ENCODE measurements at places on chromosomes 6 and 20.
A peak's percentile ranks its signal among the peaks of the same experiment; 100 is the strongest.

- no peak for DNase-seq
Observed at GRCh38 chr6:155604991-155605390, 149.4 kb upstream of the NOX3 start.

- no peak for DNase-seq
Observed at GRCh38 chr20:31667315-31668285, 29.9 kb downstream of the COX4I2 start.

GRCh38 chr6:130632897-130633296, 194.3 kb upstream of the SMLR1 start:
- DNase-seq, result no peak

GRCh38 chr6:158789115-158789917, 29.9 kb downstream of the EZR start:
- DNase-seq, result no peak

DNA sequence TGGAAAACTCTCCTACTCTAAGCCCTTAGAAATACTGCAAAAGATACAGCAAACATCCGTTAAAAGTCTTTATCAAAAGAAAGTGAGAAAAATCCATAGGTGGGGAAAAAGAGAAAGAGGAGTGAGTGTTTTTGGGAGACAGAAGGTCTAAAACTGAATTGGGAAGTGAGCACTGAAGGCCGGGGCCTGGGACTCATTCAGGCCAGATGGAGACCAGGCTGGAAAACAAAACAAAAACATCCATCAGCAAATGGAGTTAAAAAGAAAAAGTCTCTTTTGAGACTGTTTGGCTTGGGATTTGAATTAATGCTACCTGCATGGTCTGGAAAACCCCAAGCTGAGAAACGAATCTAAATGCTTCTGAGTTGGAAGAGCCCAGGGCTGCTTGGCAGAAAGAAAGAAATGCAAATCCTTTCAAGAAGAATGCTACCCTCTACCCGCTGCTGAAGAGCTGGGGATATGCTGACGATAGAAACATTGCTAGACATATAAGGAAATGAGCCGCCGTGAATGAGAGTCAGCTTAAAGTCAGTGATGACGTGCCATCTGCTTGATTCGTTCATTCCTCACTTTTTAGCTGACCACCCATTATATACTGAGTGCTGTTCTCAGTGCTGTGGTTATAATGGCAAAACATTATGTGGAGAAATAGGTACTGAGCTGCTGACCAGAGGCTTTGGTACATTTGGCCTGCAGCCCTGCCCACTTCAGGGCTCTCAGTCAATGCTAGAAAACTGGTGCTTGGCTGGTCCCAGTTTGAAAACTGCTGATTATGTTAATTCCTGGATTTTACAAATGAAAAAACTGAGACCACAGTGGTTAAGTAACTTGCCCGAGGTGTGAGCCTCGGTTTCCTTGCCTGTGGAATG, 28.0 kb upstream of the TULP4 start:
- no peak for DNase-seq

DNA sequence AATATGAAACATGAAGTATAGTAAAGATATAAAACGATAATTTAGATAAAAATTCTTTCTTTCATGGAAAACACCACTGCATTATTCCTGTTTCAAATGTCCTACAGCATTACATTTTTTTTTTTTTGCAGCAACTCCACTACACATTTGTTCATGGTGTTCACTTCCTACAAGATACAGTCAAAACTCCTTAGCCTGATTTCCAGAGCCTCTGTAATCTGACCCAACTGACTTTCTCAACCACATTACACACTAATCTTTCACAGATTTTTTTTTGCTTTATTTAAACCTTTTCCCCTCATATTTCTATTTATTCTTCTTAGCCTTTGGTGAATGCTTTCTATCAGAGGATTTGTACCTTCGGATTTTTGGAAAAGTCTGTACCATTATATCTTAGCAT, 176.5 kb upstream of the PDE7B start:
- no peak for DNase-seq

GRCh38 chr20:21167261-21167660, 41.4 kb downstream of the KIZ start:
- no peak for DNase-seq

DNA sequence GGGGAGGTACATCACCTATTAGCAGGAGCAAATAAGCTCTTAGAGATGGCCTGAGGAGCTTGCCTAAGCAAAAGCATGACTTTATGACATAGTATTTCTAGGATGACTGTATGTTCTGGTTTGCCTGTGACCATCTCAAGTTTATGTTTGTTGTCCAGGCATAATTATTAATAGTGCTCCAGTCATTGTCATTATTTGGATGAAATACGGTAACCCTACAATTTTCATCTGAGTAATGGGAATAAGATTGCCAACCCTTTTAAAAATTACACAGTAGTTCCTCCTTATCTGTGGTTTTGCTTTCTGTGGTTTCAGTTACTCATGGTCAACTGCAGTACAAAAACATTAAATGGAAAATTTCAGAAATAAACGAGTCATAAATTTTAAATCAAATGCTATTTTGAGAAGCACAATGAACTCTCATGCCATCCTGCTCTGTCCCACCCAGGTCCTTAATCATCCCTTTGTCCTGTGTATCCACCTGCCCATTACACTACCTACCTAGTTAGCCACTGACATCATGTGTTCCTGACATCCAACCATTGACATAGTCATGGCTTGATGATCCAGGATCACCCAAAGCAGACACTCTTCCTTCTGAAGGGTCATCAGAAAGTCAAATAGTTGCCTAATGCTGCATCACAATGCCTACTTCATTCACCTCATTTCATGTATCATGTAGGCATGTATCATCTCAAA, 27.0 kb upstream of the TFB1M start:
- DNase-seq, result no peak

DNA sequence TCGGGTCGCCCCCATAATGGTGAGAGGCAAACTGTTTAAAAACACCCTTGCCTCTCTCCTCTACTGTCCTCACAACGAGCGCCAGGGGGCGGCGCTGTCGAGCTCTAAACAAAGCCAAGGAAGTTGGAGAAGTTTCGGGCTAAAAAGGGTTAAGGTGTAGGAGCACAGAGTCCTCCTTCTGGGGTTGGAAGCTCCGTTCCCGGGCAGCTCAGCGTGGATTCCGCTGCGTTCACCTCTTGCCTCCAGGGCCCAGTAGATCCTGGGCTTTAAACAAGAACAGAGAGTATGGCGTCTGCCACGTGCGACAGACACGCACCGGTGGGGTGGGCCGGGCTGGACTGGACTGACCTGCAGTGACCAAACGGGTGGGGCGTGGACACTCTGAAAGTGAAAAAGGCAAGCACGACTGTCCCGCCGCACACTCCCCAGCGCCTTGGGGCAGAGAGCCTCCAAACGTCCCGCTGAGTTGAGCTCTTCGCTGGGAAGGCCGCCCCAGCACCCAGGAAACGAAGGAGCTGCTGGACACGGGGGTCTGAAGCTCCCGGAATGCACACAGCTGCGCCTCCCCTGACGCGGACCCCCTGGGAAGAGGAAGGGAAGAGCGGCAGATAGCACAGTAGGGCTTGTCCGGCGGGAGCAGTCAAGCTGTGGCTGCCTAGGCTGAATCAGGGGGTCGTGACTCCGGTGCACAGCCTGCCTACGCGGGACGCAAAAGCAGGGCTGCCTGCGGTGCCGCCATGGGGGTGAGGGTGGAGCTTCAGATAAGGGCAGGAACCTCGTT, 1.6 kb upstream of the THBD start:
- no peak for DNase-seq

DNA sequence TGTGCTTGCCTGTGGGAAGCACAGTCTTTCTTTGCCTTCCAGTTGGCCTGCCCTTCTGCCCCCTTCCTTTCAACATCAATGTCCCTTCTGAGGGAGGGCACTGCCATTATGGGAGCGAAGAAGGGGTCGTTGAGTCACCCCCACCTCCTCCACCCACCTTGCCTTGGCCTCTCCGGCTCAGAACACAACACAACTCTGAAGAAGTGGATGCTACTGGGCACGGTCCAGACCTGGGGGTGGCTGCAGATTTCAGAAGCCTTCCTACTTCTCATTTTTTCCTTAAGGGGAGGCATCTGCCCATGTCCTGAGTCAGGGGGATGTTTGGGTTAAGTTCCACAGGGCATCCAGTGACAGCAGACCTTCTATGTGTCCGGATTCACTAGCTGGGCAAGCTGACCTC, 72.1 kb downstream of the GFOD1 start:
- DNase-seq, result no peak

GRCh38 chr6:90887764-90888163, 300.9 kb upstream of the MAP3K7 start:
- DNase-seq, result no peak

DNA sequence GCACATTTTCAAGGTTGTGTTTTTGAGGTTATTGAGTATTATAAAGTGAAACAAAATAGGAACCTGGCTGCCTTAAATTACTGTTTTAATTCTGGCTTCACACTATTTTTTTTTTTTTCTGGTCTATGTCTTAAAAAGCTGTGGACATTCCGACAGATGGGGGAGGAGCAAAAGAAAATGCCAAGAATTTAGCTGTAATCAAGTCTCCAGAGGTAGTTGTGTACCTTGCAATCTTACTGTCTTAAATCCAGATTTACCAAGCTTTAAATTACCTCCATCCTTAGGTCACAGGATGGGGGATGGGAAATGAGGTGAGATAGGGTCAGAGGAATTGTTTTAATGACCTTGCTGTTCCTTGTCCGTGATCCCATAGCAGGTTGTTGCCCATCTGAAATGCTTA, 182.8 kb downstream of the UTRN start:
- no peak for DNase-seq

GRCh38 chr20:62805155-62805710, 598 bp downstream of the OGFR start:
- peak; percentile 50 for DNase-seq

GRCh38 chr20:36607586-36608387, 2.2 kb downstream of the RAB5IF start:
- no peak for DNase-seq

- DNase-seq, result no peak
Observed at GRCh38 chr6:45305546-45305945, 22.6 kb upstream of the RUNX2 start.
